ENCODE measurements at places on chromosomes 5 and 9.

GRCh38 chr5:7094626-7095025 is 301.3 kb upstream of the ADCY2 start:
- no peak for DNase-seq

GRCh38 chr9:101536938-101537337 is 3.3 kb downstream of the RNF20 start:
- DNase-seq: no peak

DNA sequence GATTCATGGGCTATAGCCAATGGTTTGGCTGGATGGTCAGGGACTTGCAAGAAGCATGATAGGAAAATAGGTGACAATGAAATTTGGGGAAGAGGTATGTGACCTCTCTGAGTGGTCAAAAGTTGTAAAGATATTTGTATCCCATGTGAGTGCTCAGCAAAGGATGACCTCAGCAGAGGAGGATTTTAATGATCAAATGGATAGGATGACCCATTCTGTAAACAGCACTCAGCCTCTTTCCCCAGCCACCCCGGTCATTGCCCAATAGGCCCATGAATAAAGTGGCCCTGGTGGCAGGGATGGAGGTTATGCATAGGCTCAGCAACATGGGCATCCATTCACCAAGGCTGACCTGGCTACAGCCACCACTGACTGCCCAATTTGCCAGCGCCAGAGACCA is 138.4 kb upstream of the SPDL1 start:
- DNase-seq: no peak

- no peak for DNase-seq
Observed at GRCh38 chr9:81363916-81364480, 325.3 kb downstream of the TLE1 start.

GRCh38 chr9:133426011-133426410 is 3.8 kb downstream of the ADAMTS13 start:
- DNase-seq: no peak

- no peak for DNase-seq
Observed at GRCh38 chr5:50856401-50857119, 190.1 kb downstream of the PARP8 start.

DNA sequence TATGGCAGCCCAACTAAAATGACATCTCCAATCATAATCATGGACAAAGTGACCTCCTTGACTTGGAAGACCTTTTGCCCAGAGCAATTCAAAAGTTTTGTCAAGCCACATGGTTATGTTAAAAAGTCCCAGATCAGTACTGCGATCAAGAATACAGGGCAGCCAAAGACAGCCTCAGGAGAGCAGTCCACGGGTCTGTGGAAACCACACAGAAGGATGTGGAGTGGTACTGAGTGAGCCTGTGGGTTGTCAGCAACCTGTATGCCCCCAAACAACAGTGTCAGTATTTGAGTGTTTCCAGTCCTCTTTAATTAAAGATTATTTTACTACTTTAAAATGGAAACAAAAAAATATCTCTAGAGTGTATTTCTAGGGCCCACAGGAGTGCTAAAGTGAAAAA is 345.4 kb upstream of the EFNA5 start:
- DNase-seq: no peak

GRCh38 chr9:128439273-128439672 is 16.5 kb upstream of the ODF2 start:
- DNase-seq: no peak

GRCh38 chr9:110691002-110691549 is 22.5 kb downstream of the MUSK start:
- no peak for DNase-seq

GRCh38 chr5:127694518-127695171 is 8.5 kb upstream of the CCDC192 start:
- DNase-seq: no peak

GRCh38 chr5:180096616-180097015 is 25.1 kb upstream of the RNF130 start:
- no peak for DNase-seq

DNA sequence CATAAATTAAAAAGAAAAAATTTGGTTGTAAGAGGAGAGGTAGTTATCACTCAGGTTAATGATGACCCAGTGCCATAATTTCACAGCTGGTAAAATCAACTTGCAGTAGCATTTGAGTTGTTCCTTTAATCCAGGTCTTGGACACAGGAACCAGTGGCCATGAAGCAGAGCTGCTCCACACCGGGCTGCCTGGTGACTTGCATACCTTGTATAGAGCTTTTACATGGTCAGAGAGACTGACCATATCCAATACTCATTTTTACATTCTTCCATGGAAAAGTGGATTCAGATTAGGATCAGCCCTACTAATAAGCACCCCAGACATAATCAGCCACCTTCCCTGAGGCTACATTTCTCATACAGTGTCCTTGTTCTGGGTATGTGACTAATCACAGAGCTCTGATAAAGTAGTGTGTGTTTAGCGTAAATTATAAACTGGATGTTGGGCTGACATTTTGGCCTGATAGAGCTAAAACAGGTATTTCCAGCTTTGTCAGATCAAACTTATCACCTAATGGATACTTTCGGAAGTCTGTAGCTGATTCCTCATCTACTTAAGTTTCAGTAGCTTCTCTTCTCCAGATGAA is 77.0 kb upstream of the ZSWIM6 start:
- DNase-seq: no peak
